Psoas muscle (tissue), 8 donors: ENCODE measurements at places on chromosomes 12 and 14. TPM values are rescaled to one million over a fixed set of nuclear protein-coding genes. Genes with fewer than 3 reads are reported as not detected.

- DNase-seq, result no peak
These were observed 8.9 kb downstream of the ISCA2 start for GRCh38 chr14:74502236-74503019.

DNA sequence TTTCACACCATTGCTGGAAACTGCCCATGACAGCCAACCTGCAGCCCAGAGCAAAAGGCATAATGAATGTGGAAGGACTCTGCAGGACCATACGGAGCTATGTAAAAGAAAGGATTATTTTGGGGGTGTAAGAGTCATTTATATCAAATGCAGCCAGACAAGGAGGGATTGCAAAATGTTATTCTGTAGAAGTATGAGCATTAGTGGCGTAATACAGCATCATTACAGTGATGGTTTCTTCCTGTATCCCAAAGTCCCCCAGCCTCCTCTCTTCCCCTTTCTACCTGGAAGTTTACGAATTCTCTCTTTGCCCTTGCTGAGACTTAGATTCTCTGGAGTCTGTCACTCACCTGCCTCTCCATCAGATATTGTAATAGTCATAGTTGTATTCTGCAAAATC lies 89.9 kb downstream of the BORCS5 start:
- DNase-seq, result no peak

GRCh38 chr12:47004634-47005033 lies 74.8 kb upstream of the PCED1B start:
- DNase-seq, result no peak

Gene PRR4
- 4.3 TPM for polyA plus RNA-seq

Gene KRT3
- polyA plus RNA-seq, result not detected

Gene LRRK2
- 1.8 TPM for polyA plus RNA-seq

Gene TMEM253
- 0.10 TPM for polyA plus RNA-seq

Gene LGR5
- 19.5 TPM for polyA plus RNA-seq
